ENCODE measurements at places on chromosomes 12 and 14.

- no peak for DNase-seq
Measured at GRCh38 chr12:6724409-6724797, 557 bp downstream of the COPS7A start.

GRCh38 chr12:31322801-31323207 lies 3.1 kb downstream of the SINHCAF start:
- no peak for DNase-seq

DNA sequence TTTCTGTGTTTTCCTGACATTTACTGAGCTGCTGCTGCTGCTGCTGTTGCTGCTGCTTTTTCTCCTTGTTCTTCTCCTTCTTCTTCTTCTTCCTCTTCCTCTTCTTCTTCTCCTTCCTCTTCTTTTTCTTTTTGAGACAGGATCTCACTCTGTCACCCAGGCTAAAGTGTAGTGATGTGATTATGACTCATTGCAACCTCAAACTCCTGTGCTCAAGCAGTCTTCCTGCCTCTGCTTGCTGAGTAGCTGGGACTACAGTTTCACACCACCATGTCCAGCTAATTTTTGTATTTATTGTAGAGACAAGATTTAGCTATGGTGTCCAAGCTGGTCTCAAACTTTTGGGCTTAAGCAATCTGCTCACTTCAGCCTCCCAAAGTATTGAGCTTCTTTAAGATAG lies 95.8 kb downstream of the TMTC3 start:
- no peak for DNase-seq

DNA sequence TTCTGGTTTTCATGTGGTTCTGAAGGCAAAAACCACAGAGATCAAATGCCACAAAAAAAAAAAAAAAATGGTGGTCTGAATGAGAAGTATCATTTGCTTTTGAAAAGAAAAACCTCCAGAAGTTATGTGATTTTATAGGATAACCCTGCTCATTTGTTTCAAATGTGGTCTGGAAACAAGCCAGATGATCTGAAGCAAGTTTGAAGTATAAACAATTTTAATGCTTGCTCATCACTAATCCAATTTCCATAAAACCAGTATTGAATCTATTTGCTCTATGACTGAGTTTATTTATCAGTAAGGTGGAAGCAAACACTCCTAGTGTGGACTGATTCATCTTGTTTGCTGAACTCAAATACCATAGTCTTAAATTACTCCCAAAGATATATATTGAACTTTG lies 407.3 kb upstream of the FLRT2 start:
- DNase-seq, result no peak

DNA sequence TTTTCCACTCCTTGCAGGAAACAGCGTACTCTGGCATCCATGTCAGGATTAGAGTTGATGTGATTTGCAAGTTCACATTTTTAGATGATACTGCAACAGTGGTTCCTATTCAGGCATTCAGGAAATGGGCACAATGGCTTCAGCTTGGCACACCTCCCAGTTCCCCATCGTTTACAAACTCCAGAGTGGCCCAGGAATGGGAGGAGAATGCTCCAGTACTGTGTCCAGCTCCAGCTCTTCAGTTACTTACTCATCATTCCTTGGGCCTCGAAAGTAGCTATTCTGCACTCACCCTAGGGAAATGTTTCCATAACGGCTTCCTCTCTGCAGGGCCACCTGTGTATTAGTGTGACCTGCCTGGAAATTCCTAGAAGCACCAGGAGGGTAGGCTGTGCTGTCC lies 239.7 kb upstream of the RGS6 start:
- DNase-seq, result no peak

- DNase-seq, result no peak
Measured at GRCh38 chr14:28779456-28779855, 12.9 kb downstream of the FOXG1 start.

- peak; percentile 81 for DNase-seq
Measured at GRCh38 chr12:94532490-94533422, 73.1 kb upstream of the CEP83 start.

DNA sequence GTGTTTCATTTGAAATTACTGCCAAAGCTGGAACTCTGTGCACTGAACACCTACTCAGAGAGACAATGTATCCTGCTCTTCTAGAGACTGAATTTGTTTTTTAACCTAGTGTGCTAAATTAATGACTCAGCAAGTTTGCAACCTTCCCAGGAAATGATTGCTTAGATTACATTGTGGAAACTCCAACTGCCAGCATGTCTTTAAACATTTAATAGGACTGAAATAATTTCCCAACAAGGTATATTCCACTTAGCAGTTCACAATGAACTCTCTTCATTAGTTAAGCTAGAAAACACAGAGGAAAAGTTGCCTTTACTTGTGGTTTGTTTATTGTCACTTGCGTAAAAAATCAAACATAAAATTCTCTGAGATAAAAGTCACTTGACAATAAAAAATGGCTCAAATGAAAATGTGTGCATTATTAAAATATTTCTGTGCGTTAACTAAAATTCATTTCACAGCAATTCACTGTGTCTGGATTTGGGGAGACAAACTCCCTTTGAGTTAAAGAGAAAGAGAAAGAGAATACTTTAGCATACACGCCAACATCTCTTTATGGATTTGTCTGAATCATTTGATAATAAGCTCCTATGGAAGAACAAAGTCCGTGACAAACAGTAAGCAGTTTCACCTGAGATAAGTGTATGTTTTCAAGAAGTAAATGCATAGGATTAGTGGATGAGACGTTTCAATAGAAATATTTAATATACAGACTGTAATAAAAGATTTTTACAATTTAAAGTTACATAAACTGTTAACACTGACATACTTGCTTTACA lies 284.0 kb downstream of the PRKD1 start:
- DNase-seq, result peak; percentile 21

DNA sequence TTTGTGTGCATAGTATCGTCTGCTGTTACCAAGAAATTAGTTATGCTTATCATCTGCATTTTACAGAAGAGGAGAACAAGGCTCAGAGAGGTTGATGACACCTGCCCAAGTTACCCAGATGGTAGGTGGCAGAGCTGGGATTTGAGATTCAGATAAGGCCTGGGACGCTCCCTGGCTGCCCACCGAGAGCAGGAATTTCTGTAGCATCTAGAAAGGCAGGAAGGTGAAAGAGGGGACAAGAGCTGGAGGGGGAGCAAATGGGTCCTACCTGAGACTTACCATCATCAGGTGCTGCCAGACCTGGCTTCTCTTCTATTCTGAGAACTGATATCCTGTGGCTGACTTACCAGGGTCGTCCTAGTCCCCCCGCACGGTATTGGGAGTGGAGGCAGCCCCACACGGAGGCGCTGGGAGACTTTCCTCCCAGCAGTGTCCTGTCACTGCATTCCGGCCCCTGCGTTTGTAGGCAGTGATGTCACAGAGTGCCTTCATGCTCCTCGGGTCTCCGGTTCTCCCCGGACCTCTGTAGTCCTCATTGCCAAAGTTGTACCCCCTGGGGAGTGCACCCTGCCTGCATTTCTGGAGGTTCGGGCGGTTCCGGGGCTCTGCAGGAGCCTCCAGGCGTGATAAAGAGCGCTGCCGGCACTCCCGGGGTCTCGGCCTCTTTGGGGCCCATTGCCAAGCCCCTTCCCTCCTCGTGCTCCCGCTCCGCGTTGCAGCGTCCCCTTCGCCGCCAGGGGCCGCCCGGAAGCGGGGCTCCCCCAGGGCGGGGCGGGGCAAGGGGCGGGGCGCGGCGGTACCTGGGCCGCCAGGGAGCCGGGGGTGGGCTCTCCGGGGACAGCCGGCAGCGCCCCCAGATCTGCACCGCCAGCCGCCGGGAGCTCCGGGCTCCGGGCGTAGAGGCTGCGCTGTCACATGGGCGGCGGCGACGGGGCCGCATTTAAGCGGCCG lies at the start of gene CABP1:
Gene CABP1, plus strand, starts transcription at position 856 of the 951 bp plus-strand sequence. Its CDS starts 60 bp downstream, at position 916.
- DNase-seq, result peak; percentile 45

DNA sequence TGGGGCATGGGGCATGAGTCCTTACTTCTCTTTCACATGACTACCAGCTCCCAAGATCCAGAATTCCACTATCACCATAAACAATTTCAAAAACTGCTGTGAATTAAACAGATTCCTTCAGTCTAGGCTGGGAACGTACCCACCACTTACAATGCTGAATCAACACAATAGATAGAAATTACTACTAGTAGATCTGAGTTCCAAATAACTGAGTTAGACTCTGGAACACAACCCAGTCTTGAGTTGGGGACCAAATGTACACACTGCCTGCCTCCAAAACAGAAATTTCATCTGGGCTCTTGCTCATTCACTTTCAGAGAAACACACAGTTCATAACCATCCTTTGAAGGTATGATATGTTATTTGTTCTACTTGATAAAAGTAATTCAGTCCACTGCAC lies 8.9 kb downstream of the CORO1C start:
- no peak for DNase-seq

GRCh38 chr14:92563359-92563758 lies 49.8 kb downstream of the RIN3 start:
- DNase-seq, result no peak

- DNase-seq, result no peak
Measured at GRCh38 chr12:27331291-27331926, 1.2 kb upstream of the BMAL2 start.

DNA sequence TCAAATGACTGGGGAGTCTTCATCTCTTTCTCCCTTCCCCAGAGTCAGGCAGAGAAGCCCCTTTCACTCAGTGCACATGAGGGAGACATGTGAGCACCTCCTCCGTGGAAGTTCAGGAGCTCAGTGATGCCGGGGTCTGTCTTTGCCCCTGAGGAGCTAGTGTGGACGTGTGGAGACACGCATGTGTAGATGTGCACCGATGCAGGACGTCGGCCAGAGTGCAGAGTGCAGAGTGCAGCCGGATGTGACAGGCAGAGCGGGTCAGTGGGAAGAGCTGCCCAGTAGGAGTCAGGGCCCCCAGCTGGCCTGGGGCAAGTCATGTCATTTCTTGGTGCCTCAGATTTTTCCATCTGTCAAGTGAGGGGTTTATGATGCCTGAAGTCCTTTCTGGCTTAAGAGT lies 20.7 kb downstream of the TSPAN9 start:
- no peak for DNase-seq

GRCh38 chr12:121227294-121227693 lies 17.4 kb downstream of the P2RX4 start:
- DNase-seq, result no peak

- DNase-seq, result no peak
Measured at GRCh38 chr12:6444704-6445688, at the start of gene CD27. Gene CD27, plus strand, starts transcription at chr12:6444955. Its CDS starts 141 bp downstream, at chr12:6445096.

GRCh38 chr12:14928931-14929330 lies 9.4 kb downstream of the ERP27 start:
- DNase-seq, result no peak

GRCh38 chr12:55933799-55934742 lies 3.1 kb downstream of the DGKA start:
- DNase-seq, result no peak

DNA sequence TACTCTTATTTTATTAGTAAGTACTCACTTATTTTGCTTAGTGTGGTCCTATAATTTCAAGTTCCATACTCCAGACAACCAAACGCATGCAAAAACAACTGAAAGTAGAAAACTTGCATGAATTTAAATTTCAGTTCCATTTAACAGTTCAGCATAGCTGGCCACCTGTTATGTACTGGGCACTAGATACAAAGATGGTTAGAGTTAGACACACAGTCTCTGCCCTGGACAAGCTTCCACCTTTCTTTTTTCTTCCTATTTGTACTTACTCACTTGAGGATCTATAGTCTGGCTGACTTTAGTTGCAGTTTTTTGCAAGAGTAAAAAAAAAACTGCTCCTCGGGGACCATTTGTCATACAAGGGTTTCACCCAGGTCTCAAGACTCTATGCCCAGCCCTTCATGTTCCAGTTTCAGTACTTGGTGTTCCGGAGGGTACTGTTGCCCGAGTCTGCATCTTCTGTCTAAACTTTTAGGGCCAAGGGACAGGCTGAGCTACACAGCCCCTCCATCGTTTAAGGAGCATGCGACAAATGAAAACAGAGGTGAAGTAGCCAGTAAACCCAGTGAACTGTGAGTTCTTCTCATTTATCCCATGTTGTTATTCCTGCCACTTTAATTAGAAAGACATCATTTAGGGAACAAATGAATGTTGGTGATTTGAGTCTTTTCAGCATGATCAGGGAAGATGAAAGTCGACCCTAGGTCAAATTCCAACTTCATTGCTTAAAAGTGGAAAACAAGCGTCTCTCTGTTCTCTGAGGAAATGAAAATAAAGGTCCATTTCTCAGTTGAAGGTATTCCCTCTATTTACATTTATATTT lies 22.3 kb downstream of the RPGRIP1 start:
- DNase-seq, result no peak

- peak; percentile 23 for DNase-seq
Measured at GRCh38 chr12:59594943-59595500, 807 bp upstream of the SLC16A7 start.

DNA sequence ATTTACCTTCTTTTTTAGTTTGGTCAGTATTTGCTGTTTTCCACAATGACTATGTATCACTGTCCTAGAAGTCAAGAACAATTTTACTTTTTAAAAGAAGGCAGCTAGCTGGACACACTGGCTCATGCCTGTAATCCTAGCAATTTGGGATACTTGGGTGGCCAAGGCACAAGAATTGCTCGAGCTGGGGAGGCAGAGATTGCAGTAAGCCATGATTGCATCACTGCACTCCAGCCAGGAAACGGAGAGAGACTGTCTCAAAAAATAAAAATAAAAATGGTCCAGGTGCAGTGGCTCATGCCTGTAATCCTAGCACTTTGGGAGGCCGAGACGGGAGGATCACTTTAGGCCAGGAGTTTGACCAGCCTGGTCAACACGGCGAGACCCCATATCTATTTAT lies 28.3 kb downstream of the MDM1 start:
- DNase-seq, result no peak

GRCh38 chr14:63939006-63939270 lies 86.1 kb downstream of the SYNE2 start:
- no peak for DNase-seq

DNA sequence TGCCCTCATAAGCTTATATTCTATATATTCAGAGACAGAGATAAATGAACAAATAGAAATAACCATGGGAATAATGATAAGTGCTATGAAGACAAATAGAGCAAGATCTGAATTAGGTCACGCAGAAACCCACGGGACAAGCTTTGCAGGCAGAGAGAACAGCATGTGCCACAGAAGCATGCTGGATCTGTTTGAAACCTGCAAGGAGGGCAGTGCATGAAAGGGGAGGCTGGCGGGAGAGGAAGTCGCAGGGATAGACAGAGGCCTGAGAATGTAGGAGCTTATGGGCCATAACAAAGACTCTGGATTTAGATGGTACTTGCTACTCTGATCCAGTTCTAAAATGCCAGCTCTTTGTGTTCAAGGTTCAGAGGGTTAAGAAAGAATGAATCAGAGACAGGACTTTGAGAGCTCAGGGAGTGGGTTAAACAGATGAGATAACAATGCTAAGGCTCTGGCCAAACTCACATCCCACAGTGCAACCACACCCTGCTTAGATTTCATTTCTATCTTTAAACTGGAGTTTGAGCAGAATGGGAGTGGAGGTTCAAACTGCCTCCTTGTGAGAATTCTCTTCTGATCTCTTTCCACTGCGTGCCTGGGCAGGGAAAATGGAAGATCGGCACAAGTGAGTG lies 49.2 kb upstream of the PPP1R12A start:
- DNase-seq, result no peak

DNA sequence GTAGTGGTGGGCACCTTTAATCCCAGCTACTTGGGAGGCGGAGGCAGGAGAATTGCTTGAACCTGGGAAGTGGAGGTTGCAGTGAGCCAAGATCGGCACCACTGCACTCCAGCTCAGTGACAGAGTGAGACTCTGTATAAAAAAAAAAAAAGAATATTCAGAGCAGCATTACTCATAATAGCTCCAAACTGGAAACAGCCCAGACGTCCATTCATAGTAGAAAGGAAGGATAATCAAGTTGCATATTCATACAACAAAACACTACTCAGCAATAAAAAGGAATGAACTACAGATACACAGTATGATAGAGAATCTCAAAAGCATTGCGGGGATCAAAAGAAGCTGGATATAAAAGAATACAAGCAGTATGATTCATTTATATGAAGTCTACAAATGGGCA lies 19.1 kb downstream of the TMEM30B start:
- no peak for DNase-seq

Measured in NCI-H2081 (cell line).